CD4-positive, alpha-beta T cell treated with Interleukin-12 subunit alpha and Interleukin-12 subunit beta, for 1 hour (primary cell): ENCODE measurements at places on chromosomes 3 and 15.
A peak's percentile ranks its signal among the peaks of the same experiment; 100 is the strongest.

DNA sequence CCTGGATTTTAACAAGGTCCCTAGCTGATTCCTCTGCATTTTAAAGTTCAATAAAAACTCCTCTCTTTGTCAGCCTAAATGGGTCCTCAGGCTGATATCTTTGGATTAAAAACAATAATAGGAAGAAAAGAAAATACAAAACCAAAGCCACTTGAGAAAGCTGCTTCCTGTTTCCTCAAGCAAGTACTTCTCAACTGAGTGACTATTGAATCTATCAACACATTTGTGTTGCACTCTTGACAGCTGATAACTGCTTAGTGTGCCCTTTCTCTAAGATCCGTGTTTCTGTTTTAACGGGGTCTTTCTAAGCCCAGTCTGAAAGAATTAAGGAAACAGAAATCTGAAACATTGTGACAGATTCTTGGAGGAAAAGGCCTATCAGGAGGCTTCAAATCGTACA is 410.7 kb downstream of the GRM7 start:
- DNase-seq: no peak

DNA sequence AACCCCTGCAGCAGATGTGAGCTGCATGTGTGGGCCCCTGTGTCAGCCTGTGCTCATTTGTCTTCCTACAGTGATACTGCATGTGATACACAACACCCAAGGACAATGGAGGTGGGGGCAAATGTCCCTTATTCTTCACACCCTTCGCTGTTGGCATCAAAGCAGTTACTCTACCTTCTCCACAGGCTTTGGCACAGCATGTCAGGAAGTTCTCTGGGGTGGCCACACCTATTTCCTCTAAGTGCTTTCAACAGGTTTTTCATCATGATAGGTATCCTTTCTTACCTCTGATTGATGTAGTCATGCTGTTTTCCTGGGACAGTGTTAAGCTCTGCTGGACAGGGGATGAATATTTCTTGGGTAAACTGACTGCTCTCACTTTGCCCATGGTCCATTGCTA is 29.5 kb downstream of the ZNF662 start:
- DNase-seq: peak; percentile 12

DNA sequence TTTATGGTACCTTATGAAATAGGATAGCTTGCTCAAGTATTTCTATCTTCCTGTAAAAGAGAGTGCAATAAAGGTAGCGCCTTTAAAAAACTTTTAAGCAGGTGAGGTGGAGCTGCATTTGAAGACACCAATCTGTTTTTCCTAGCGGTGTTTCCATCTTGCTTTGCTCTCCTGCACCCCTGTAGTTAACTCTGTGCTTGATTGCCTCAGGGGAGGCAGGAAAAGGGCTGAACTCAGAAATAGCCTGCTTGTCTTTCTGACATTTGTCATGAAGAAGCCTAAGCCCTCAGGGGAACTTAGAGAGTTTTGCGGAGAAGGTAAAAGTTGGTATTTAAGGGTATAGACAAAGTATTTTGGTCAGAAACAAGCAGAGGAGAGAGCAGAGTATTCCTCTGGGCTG is 63.0 kb upstream of the TPRG1 start:
- DNase-seq: no peak

- no peak for DNase-seq
These were observed 1.5 kb downstream of the CHST14 start for GRCh38 chr15:40472171-40472727.

DNA sequence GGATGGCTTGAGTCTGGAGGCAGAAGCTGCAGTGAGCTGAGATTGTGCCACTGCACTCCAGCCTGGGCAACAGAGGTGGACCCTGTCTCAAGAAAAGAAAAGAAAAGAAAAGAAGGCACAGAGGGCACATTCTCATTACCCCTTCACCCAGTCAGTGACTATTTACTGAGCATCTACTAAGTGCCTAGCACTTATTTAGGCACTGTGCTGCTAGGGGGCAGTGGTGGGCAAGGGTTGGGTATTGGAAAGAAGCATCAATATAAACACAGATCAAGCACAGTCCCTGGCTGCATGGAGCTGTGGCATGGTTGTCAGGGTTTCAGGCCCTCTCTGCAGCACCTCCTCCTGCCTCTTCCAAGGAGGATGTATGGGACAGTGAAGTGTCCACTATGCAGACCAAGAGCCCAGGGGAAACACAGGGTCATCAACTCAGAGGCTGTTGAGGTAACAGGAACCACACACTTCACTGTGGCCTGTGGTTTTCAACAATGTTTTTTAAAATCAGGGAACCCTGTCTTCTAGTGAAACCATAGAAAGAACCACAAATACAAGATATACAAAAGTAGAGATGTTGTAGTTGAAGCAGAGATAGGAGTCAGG is 138.5 kb downstream of the RAB11A start:
- DNase-seq: no peak

- DNase-seq: no peak
These were observed 7.1 kb downstream of the ALG3 start for GRCh38 chr3:184241447-184242296.

- no peak for DNase-seq
These were observed 368.4 kb downstream of the MECOM start for GRCh38 chr3:169295126-169295525.

- no peak for DNase-seq
These were observed 404.2 kb upstream of the RARB start for GRCh38 chr3:25023876-25024275.

DNA sequence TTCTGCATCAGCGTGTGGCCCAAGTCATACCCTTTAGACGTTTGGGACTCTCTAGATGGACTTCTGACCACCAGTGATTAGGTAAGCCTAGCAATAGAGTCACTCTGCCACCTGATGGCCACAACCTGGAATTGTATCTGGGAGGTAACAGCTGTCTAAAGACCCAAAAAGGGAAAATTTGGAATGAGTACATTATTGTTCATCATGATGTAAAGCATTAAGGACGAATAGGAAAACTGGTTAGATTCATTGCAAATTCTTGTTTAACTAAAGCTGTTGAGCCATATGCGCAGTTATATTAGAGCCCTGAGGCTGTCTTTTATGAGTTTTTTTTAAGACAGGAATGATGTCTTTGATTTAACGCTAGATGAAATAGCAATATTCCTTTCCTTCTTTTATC is 63.6 kb downstream of the FAM81A start:
- DNase-seq: peak; percentile 20
